CD8-positive, alpha-beta T cell (primary cell): ENCODE measurements at places on chromosomes 1 and 21.

- no peak for DNase-seq
Observed at GRCh38 chr1:214492401-214493075, 58.9 kb downstream of the PTPN14 start.

GRCh38 chr1:87816646-87817045, 488.0 kb downstream of the LMO4 start:
- DNase-seq = no peak

- no peak for DNase-seq
Observed at GRCh38 chr1:192167011-192167410, 8.7 kb downstream of the RGS18 start.

DNA sequence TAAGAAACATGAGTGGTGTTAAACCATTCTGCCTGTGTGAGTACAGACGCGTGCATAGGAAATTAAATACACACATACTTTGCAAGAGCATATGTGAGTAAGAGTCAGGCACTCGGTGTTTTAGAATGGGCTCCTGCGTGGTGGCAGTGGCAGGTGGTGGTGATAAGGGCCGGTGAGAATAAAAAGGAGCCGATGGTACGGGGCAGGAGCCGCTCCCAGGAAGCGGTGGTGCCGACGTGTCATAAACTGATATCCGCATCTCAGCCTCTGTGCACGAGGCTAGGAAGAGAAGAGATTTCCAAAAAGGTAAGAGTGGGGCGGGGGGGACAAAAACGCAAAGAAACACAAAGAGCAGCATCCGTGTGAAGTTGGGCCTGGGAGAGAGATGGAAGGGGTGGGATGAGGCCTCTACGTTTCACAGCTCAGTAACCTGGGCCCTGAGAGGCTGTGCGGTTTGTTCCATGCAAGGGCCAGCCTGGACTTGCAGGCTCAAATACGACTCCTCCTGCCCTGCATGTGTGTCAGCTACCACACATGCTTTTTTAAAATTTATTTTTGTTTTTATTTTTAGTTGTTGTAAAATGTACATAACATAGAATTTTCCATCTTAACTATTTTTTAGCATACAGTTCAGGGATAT, 127.7 kb upstream of the COL6A1 start:
- no peak for DNase-seq

GRCh38 chr1:162000053-162000420, 23.6 kb downstream of the OLFML2B start:
- no peak for DNase-seq

DNA sequence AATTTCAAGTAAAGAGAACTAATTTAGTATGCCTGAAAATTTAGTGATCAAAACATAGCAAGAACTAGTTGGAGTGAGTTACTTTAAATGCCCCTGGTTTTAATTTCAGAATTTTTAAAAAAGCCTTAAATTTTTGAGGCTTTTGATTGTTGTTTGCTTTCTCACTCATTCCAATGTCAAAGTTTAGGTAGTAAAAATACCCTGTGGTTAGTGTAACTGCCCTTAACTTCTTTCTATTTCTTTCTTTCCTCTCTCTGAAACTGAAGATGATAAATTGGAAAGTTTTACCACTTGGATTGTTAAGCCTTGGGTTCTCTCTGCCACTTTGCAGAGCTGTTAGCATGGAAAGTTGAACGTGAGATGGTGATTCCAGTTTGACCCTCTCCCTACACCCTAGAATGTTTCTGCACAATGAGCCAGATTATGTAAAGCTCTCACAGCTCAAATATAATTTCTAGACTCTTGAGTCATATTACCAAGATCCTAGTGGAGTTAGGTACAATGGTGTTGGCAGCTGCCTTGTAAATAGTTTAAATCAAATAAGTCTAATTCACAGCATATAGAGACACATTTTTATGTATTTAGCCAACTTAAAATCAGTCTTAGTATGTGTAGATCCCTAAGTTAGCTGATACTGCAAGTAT, 192.4 kb upstream of the SGIP1 start:
- no peak for DNase-seq

DNA sequence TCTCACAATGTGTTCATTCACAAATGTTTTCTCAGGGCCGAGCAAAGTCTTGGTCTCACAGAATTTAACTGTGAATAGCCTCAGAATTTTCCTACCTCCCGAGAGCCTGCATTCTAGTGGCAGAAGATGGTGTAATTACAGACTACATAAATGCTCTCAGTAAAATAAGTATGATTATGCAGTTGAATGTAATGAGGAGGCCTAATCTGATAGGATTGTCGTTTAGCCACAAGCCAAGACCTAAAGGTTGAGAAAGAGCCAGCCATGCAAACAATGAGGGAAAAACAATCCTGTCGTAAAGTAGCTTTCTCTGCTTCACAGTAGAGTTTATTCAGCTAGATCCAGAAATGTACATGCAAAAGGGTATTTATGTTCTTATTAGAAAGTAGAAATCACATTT, 607.8 kb upstream of the B3GALT2 start:
- DNase-seq = no peak

DNA sequence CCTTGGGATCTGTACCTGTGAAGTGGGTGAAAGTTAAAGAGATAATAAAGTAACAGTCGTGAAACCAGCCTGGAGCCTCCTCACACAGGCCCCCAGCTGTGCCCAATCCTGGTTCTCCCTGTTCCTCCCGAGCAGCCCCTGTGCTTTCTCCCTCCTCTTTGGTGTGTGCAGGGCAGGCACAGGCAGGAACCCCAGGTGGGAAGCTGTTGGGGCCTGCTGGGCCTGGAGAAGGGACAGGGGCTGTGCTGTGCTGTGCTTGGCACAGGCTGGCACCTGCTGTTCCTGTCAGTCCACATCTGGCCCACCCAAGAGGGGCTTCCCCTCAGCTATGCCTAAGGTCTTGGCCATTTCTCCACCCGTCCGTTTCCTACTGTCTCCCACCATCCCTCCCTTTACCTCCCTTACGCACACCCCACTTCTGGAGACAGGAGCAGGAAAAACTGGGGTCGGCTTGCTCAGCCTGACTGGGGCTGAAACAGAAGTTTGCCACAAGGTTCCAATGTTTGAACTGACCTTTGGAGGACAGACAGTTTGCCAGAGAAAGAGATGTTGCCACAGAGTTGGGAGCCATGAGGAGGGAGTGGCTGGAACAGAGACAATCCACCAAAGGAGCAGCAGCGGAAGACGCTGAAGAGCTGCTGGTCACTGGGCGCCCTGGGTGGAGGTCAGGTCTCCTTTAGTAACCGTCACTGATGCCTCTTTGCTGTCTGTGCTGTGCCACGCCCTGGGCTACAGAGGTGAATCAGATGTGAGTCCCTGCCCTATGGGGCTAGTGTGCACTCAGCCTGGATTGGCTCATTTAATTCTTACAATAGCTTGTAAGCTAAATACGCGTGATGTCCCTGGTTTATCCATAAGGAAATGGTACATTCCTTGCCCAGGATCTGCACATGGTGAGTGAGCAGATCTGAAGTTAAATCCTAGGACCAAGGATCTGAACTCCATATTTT, 18.8 kb upstream of the ARTN start:
- DNase-seq = no peak

DNA sequence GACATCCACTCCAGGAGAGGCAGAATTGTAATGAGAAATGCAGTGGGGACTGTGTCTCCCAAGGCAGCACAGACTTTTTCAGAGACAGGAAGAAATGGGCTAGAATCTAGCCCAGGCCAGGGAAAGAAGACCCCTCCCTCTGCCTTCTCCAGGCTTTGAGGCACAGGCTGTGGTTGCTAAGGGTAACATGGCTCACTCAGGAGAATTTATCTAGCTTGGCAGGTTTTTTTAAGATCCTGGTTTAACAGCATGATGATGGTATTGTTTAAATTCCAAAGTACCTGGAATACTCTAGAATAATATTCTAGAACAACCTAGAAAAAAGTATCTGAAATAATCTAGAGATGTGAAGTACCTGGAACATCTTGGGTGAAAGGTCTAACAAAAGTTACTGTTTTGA, 125.6 kb downstream of the URB2 start:
- no peak for DNase-seq

GRCh38 chr1:168159979-168160378, 18.8 kb upstream of the TIPRL start:
- no peak for DNase-seq

- no peak for DNase-seq
Observed at GRCh38 chr1:160945079-160945478, 9.5 kb downstream of the ITLN2 start.

GRCh38 chr1:159957824-159958268, 3.8 kb upstream of the SLAMF9 start:
- DNase-seq = no peak

DNA sequence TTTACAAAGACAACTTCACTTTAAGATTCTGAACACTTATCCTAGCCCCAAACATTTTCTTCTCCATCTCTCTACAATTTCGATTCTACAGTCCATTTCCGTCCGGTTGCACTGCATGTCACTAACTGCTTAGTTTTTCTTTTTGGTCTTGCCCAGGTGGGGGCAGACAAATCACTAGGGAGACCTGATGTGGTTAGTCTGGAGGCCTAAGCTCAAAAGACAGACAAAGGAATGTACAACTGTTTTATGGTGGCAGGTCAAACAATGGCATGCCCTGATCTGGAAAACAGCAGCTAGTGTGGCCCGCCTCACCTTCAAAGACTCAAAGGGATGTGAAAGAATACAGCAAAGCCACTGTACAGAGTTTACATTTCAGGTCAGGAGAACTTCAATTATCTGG, 3.8 kb downstream of the ETV3 start:
- no peak for DNase-seq

GRCh38 chr1:47965816-47966215, 31.4 kb downstream of the TRABD2B start:
- DNase-seq = no peak

DNA sequence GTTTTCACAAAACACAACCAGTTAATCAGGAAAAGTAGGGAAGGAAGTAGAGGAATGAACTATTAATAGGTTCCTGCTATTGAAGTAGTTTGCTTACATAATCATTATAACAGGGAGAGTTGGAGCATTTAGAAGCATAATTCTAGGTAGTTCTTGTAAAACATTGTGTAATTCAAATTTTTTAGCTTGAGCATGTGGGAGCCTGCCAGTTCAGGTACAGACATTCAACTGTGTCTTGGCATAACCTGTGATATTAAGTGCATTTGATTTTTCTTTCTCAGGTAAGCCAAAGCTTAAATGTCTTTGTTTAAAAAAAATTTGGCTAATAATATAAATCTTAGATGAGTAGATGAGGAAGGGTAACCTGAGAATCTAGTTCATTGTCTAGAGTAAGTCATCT, 3.4 kb downstream of the YTHDF2 start:
- no peak for DNase-seq

DNA sequence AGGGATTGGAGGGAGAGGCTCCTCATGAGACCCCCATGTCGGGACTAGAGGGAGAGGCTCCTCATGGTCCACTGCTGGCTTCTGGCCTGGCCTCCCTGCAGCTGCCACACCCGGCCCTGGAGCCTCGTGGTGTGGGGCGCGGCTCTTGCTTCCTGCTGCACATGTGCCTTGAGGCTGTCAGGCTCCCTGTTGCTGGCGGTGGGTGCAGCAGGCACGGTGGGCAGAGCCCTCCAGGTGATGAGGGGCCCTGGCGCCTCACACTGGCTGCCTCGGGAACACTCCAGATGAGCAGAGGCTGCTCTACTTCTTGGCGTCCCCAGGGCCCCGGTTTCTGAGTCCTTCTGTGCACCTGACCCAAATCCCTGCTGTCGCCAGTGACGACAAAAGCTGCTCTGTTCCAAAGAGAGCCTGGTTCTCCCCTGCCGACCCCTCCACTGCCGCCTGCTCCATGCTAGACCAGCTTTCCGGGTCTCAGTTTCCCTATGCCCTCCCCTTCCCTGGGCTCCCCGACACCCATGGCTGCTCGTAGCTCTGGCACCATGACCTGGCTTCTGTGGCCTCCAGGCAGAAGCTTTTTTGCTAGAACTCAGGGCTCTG, 9.7 kb upstream of the ATAD3B start:
- DNase-seq = no peak

- no peak for DNase-seq
Observed at GRCh38 chr1:100322436-100323211, 29.7 kb upstream of the CDC14A start.

DNA sequence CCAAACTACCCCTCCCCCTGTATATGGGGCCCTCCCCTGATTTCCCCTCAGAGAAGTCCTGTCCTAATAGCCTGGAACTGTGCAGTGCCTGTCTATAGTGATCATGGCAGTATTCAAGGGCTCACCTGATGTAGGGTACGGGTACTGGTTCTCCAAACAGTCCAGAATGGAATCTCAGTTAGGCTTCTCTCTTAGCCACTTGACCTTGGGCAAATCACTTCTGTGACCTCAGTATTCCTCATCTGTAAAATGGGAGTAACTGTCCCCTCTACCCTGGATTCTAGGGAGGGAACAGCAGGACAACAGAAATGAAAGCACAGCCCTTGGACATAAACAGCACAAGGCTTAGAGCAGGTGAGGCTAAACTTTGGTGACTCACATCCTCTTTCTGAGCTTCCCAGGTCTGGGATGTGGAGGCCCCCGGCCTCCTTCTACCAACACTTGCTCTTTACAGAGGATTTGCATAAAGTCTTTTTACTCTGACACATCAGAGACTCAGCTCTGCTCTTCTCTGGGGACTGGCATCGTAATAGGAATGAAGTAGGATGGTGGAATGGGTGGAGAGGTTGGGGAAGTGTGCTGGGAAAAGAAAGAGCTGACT, 20.0 kb upstream of the PDZK1IP1 start:
- DNase-seq = no peak

GRCh38 chr1:160837558-160838205, 25.0 kb downstream of the CD244 start:
- DNase-seq = peak; percentile 96

DNA sequence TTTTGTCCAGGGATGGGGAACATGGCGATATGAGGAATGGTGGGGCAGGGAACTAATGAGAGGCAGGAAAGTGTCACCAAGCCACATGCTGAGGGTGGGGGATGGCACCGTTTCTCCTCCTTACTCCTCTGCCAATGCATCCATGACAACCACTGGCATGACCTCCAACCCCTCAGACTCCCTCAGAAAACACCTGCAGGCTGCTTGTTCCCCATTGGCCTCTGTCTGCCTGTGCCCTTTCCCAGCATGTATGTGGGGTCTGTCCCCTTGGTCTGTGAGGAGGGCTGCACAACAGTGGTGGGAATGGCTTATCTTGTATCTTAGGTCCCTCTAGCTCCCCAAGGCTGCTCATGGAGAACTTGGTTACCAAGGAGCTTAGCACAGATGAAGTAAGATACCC, 137.2 kb upstream of the NGF start:
- DNase-seq = no peak

DNA sequence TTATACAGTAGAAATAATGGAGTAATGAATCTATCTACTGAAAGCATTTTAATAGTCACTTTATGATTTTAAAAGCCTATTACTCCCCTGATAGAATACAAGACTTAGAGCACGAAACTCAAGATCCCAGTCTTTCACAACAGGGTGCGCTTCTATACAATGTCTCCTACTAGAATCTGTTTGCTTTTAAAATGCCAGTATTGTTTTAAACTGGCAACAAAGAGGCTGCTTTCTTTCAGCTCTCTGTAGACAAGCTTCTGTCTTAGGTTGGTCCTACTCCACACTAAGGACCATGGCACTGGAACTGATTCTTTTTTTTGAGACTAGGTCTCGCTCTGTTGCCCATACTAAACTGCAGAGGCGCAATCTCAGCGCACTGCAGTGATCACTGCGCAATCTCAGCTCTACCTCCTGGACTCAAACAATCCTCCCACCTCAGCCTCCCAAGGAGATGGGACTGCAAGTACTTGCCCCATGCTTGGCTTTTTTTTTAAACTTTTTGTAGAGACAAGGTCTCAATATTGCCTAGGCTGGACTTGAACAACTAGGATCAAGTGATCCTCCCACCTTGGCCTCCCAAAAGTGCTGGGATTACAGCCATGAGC, 4.8 kb downstream of the DCAF8 start:
- DNase-seq = no peak

GRCh38 chr1:193588311-193589082, 402.1 kb upstream of the B3GALT2 start:
- DNase-seq = no peak
